Tongue (tissue), 3 donors: ENCODE measurements at places on chromosomes 13 and 19.

DNA sequence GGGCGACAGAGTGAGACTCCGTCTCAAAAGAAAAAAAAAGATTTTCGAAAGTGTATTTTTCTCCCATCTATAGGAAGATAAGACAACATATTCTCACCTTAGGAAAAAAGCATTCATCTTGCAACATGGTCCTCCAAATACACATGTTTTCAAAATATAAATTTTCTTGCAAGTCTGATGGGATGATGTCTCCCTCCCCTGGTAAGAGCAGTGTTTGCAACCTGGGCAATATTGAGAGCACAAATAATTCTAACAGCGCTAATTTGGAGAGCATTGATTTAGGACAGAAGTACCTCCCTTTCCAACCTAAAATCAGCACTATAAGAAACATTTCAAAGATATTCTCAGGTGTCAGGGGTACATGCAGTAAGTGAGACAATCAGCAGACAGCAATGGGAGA is 61.0 kb upstream of the SHISA2 start:
- no peak for DNase-seq

DNA sequence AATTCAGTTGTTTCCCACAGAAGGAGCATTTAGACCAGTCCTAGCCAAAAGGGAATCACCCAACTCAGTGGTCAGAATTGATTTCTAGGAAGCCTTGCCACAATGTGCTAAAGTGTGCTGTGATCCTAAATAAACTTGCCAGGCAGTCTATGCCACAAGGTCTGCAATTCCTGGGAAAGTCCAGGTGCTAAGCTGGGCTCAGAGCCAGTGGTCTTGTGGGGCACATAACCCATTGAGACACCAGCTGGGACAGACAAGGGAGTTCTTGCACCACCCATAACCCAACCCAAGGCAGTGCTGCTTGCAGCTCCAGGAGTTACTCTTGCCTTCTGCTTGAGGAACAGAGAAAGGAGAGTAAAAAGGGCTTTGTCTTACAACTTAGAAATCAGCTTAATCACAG is 489.5 kb upstream of the SPRY2 start:
- DNase-seq, result no peak

DNA sequence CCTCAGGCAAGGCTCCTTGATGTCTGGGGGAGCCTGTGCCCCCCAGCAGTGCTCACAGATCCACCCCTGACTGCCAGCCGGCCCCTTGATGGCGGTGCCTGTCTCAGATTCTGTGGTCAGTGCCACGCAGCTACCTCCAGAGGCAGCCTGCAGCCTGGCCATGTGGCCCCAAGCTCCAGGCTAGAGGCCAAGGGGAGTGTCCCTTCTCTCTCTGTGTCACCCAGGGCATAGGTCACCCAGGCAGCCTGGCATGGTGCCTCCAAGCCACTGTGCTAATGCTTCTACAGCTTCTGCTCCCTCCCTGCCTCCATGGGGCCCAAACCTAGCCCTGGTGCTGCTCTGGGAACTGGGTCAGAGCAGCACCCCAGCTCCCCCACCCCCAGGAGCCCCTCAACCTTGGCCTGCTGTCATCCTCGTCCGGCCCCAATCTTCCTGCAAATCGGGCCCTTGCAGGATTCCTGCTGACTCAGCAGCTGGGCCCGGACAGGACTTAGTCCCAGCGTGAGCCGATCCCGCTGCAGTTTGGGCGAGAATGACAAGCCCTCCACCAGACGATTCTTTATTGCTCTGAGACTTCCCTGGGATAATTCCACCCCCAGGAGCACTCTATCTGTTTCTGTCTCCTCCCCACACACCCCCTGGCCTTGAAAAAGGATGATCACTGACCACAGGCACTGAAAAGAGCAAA is 2.8 kb upstream of the ARL11 start:
- no peak for DNase-seq

DNA sequence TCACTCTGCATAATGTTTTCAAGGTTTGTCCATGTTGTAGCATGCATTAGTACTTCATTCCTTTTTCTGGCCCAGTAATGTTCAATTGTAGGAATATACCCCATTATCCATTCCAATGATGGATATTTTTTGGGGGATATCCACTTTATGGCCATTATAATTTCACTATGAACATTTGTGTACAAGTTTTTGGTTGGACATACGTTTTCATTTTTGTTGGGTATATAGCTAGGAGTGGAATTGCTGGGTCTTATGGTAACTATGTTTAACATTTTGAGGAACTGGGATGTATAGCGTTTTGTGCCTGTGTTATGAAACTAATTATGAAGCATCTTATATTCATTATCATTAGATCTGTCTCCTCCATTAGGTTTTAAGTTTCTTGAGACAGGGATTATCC is 191.6 kb downstream of the TM9SF2 start:
- no peak for DNase-seq

DNA sequence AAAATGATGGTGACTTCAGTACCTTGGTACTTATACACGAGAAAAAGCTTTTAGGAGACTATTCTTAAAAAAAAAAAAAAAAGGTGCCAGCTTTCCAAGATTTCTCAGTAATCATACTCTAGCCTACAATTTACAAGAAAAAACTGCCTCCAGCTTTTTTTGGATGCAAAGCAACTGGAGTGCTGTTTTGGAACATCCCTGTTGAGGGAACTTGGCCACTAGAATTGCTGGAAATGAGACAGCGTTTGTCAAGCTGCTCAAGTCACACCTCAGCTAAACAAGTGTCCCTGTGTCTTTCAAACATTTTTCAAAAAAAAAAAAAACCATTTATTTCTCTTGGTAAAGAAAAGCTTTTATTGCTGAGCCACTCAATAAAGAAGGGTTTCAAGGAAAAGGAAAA is 413.1 kb upstream of the ARGLU1 start:
- DNase-seq, result peak; percentile 52

DNA sequence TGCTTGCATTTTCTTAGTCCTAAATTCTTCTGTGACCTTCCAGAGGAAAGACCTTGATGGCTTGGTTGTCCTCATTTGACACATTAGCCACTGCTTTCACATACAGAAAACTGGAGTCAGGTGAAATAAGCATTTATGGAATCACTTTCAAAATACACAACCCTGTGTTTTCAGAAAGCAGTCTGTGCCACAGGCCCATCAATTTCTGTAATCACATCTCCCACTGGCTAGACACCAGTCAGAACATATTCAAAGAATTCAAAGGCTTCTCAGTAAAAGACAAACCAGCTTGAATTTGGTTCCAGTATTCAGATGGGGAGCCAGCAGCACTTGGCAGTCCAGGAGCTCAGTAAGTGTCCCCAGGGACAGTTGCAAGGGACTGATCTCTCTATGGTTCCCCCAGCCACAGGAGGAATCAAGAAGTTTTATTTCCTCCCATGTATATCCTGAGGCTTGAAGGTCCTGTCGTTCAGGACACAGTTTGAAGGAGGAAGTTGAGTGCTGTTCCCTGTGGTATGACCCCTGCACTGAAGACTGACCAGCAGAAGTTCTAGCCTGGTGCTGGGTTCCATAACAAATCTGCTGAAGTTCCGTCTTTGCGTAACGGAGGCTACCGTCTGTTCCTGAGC is 214.3 kb downstream of the FOXO1 start:
- DNase-seq, result no peak

DNA sequence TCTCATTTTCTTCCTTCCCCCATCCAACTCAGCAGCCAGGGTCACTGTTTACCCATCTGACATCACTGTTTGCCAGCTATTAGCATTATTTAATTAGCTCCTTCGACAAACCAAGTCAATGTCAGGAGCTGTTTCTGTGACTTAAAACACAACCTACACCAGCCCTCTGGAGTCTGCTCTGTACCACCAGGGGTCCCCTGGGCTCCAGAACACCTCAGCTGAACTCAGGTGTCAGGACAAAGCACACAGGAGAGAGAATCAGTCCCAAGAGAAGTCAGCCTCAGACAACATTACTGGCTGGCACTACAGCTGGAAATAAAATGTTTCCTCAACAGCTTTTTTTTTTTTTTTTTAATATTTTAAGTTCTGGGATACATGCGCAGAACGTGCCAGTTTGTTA is 45.1 kb downstream of the DCLK1 start:
- peak; percentile 14 for DNase-seq

DNA sequence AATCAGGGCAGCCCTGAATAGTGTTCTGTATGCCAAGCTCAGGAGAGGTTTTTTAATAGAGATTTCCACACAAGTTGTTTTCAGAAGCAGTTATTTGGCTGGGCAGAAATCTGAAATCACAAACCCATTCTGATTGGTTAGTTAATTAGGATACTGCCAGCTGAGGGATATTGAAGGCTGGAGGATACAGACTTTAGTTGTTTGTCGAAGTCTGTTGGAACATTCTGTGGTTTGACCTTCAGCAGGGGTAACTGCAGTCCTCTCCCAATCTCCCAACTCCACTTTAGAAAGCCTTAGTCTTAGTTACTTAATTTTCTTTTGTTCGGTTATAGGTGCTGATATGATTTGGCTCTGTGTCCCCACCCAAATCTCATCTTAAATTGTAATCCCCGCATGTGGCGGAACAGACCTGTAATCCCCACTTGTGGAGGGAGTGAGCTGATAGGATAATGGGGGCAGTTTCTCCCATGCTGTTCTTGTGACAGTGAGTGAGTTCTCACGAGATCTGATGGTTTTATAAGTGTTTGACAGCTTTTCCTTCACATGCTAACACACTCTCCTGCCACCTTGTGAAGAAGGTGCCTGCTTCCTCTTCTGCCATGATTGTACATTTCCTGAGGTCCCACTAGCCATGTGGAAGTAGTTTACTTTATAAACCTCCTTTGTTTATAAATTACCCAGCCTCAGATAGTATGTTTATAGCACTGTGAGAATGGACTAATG is 169.2 kb downstream of the GPC5 start:
- no peak for DNase-seq

DNA sequence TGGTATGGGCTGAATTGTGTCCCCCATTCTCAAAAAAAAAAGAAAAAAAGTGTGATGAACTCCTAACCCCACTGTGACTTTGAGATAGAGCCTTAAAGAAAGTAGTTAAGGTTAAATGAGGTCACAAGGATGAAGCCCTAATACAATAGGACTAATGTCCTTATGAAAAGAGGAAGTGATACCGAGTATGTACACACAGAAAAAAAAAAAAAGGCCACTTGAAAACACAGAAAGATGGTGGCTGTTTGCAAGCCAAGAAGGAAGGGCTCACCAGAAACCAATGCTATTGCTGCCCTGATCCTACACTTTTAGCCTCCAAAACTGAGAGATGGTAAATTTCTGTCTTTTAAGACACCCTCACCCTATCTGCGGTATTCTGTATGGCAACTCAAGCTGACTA is 955.6 kb downstream of the PCDH17 start:
- no peak for DNase-seq

GRCh38 chr13:36163809-36164308 is 32.7 kb upstream of the DCLK1 start:
- peak; percentile 82 for DNase-seq

GRCh38 chr19:41563854-41564514 is 12.0 kb upstream of the CEACAM21 start:
- DNase-seq, result peak; percentile 26

GRCh38 chr19:46951171-46951986 is 68.3 kb upstream of the NPAS1 start:
- DNase-seq, result peak; percentile 54

- no peak for DNase-seq
Observed at GRCh38 chr19:58364146-58364545, 1.6 kb upstream of the ZNF497 start.

DNA sequence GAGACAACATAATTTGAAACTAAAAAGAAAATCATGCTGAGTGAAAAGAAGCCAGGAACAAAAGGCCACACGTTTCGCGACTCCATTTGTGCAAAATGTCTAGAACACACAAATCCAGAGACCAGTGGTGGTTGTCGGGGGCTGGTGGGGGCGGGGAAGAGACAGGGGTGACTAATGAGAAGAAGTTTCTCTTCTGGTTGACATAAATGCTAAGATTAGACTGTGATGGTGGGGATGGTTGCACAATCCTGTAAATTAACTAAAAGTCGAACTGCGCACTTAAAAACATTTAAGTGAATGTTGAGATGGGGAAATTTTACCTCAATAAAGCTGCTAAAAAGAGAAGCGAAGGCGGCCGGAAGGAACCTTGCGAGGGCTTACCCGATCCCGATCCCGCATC is 7.1 kb downstream of the AKAP8 start:
- DNase-seq, result no peak

DNA sequence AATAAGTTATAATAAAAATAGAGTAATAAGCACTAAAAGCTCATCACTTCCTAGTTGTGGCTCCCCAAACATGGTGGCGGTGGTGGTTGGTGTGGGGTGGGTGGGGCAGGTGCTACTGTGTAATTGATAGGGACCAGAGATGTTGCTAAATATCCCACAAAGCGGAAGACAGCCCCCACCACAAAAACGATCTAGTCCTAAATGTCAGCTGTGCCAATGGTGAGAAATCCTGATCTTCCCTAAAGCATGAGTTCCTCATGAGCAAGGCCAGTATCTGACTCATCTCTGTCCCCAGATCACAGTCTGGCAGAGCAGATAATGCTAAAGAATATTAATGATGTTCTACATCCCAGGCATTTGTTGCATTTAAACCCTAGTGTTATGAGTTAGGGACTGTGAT is 1.9 kb upstream of the EDDM13 start:
- DNase-seq, result no peak

- peak; percentile 55 for DNase-seq
Observed at GRCh38 chr19:30222428-30222873, 149.7 kb upstream of the ZNF536 start.

DNA sequence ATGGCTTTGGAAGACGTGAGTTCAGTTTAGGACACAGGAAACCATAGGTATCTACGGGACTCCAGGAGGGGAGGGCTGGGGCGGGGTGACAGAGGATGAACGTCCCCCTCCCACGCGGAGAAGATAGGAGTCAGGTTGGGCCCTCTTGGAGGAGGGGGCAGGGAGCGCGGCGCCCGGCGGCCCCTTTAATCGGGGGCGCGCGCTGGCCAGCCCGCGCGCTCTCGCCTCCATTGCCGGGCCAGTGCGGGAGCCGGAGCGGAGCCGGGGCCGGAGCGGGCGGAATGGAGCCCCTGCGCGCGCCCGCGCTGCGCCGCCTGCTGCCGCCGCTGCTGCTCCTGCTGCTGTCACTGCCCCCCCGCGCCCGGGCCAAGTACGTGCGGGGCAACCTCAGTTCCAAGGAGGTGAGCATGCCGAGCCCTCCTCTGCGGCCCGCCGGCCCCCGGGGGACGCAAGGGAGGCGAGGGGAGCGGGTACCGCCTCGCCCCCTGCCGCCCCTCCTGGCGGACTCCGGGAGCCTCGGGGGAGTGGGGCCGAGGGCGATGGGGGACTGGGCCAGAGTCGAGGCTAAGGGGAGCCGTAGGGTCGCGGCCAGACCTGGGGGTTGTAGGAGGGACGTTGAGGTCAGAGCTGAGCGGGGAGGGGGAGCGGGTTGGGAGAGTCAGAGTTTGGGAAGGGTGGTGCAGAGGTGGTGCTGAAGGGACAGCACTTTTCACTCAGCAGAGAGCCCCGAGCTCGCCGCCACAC is at the start of gene TMEM145:
TSS of gene TMEM145 (plus strand) at position 214 of the 744 bp plus-strand sequence. CDS start at position 282, 68 bp downstream.
- peak; percentile 73 for DNase-seq
